ENCODE measurements at places on chromosomes 1 and 21.

DNA sequence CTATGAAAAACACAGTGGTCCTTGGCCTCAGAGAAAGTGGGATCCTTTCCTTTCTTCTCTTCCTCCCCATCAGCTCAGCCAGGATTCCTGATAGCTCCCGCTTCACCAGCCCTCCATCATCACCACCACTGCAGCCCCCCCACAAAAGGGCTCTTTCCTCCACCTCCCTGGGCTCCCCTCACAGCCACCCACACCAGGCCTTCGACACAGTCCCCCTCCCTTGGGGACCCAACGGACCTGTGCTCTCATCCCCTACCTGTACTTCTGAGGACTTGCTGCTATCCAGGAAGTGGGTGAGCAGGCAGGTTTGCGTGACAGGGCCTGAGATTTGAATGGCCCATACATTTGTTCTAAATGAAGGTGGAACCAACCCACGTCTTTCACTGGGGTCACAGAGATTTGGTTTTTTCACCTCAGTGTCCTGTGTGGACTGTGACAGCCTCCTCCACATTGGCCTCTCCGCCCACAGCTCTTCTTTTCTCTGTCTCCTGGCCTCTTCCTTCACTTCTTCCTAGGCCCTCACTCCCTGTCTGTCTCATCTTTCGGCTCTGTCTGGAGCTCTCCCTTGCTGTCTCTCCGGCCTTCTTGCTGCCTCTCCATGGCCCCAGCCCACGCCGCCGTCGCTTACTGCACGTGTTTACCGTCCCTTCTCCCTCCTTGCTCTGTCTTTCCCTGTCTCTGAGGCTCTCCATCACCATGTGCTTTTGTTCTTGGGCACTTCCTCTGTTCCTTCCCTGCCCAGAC, 238.6 kb downstream of the FOXD2 start:
- DNase-seq: no peak

DNA sequence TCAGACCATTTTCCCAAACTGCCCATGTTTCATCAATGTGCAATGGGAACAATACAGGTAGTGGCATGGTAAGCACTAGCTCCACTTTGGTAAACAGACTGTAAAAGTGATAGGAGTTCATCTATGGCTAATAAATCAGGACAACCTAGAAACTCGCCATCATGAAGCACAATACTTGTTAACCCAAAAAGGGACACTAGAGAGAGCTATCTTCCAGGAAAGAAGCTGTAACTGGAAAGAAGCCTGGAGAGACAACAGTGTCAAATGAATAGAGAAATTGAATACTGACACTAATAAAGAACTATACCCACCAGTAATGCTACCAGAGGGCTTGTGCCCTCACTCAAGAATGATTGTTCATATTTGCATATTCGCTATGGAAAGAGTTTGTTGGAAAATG, 164.7 kb upstream of the RGS18 start:
- peak; percentile 36 for DNase-seq

DNA sequence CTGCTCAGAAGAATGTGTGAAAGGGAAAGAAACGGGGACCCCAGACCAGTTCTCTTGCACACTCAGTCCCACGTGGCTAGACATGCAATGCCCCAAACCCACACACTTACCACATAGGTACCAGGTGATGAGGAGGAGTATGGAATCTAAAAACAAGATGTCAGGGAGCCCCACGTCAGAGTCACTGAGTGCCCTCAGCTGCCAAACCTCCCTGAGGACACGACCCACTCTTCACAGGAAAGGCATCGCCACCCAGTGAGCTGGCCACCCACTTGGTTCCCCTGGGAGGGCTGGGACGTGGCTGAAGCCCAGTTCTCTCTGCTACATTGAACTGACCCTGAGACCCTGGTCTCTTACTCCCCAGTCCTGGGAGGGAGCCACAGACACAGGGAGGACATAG, 41.4 kb downstream of the MRPL37 start:
- no peak for DNase-seq

DNA sequence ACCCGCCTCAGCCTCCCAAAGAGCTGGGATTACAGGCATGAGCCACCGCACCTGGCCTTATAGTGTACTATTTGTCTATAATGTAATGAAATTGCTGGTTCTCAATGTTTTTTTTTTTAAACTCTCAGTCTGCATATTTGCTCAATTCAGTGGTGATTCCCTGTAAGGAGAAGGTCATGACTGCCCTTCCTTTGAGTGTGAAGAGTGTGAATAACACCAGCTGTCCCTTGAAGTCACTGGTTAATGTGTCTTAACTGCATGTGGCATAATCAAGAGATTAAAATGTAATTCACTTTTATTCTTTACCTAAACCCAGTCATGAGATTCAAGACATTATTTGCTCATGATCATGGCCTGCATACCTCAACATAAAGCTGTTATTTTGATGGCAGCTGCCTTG, 30.5 kb downstream of the MTF2 start:
- no peak for DNase-seq

DNA sequence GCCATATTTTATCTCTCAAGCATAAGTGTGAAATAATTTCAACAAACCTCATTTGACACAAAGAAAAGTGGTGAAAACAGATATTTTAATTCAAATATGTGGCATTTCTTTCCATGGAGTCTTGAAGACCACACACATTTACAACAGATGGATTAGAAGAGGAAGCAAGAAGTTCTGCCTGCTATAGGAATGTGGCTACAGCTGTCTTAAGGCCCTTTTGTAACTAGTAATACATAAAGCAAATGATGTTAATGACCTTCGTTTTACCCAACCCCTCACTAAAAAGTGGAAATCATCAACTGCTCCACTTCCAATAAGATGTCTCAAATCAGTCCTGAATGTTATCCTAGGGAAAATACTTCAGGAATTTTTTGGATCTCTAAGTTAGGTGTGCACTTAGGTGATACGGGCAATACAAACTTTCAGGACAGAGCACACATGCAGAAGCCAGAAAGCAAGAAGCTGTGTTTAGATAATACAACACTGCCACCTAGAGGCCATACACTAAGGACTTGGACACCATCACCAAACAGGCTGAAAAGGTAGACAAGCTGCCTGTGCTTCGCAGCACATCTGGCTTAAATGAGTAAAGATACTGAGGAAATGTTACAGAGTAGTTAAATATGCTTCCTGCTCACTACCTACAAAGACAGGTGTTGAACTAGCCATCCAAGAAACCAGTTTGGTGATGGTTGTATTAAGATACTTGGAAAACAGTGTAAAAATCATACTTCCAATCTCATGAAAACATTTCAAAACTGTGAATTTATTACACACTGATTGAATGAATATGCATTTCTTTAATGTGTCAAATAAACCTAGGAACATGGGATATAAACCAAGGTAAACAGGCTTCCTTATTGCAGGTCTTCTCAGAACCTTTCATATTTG, 24.4 kb downstream of the RRAGC start:
- DNase-seq: peak; percentile 66
